ENCODE measurements at places on chromosomes 3 and 15.

- no peak for DNase-seq
Observed at GRCh38 chr3:130529486-130530215, 12.7 kb downstream of the COL6A6 start.

DNA sequence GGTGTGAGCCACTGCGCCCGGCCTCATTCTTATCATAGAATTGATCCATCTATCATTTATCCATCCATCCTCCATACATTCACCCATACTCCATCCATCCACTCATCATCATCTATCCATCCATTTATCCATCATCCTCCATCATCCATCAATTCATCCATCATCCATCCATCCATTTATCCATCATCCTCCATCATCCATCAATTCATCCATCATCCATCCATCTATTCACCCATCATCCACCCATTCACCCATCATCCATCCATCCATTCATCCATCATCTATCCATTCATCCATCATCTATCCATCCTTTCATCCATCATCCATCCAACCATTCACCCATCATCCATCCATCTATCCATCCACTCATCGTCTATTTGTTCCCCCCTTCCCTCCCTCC is 3.7 kb downstream of the TM6SF1 start:
- no peak for DNase-seq

DNA sequence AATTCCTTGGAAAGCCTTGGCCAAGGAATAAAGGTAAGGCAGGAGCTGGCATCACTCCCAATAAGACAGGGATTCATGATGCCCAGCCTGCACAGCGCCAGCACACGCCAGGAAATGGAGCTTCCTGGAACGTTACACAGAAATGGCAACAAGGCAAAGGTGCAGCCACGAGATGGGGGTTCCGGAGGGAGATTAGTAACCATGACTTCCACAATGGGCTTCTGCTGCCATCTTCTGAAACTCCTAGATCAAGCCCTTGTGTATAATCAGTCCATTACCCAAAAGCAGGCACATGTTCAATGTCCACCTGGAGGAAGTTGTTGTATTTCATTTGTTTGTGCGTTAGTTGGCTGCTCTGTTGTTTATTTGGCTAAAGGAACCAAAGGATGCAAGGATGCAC is 131.2 kb upstream of the TRIM42 start:
- no peak for DNase-seq

DNA sequence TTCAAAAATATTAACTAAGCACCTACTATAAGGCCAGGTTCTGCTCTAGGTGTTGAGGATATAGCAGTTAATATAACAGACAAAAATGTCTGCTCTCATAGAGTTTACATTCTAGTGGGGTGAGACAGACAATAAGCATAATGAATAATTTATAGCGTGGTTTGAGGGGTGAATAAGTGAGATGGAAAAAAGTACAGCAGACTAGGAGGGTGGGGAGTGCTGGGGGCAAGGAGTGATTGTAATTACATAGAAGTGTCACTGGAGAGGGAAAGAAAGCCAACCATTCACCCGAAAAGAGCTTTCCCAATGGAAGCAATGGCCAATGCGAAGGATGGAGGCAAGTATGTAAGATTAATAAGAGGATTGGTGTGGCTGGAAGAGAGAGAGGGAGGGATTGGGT is 552.9 kb upstream of the KCNMB2 start:
- DNase-seq, result no peak

DNA sequence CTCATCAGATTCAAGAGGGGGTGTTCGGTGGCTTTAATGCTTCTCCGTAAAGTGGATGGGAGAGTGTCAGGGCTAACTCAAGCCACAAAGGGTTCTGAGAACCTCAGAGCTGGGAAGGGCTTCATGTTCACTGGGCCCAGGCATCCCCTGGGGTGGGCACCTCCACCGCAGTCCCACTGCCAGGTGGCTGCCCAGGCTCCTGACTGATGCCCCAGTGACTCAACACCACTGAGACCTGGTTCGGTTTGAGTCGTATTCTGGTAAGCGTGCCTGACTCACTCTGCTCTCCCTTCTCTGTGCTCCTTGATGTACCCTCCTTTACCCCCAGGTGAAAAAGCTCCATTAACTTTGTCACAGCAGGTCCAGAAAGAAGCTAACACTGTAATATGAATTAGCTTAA is 304.6 kb downstream of the RPLP1 start:
- no peak for DNase-seq

- DNase-seq, result no peak
Observed at GRCh38 chr3:52857864-52858263, 23.0 kb upstream of the MUSTN1 start.

DNA sequence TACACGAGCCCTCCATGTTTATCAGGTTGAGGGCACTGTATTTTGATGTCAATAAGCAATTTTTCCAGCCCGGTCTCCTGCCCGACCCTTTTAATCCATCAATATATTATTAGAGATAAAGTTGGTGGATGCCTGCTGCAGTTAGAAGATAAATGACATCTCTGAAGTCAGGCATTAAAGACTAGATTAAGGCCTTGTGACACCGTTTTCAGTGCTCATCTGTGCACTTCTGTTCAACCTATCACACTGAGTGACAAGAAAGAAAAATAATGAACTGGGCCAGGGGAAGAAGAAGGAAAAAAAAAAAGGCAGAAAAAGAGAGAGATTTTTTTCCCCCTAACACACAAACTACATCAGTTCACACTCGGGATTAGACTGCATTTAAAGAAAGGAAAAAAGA is 371.8 kb downstream of the IL20RB start:
- DNase-seq, result no peak

DNA sequence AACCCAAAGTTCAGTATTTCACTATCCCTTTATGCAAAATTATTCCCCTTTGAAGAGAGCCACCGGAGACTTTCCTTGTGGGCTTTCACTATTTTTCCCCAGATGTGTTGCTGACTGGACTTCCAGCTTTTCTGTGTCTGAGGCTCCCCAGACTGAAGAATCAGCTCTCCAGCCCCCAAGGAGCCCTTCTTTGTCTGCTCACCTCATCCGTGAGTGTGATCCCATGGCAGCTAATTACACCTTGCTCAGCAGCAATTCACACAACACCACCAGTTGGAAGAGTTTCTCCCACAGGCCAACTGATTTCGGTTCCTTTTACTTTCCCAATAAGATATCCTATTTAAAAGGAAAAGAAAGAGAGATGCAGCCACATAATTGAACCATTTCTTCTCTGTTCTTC is 249.5 kb upstream of the TRIM42 start:
- no peak for DNase-seq

DNA sequence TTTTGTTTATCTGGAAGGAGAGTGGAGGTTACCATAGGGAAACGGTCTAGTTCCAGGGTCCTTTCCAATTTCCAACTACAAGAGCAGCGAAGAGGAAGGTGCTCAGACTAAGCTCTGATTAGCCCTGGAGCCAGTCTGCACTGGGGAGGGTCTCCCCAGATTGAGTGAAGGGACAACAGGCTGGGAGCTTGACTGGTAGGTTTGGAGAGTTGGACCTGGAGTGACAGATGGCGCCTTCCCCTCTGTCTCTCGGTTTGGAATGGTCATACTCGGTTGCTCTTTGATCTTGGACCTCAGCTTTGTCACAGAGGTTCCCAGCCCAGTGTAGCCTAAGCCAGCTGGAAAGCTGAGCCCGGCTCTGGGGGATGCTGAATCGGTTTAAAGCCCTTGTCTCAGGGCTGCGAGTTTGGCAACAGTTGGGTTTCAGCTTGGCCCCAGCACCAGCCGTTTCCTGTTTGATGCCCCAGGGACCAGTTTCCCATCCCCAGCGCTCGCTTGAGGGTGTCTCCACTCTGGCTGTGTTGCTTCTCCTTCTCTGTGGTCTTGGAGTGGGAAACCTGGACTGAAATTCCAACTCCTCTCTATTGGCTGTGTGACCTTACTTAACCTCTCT is 53.1 kb upstream of the ULK4 start:
- DNase-seq, result no peak

GRCh38 chr3:29203851-29204250 is 77.0 kb upstream of the RBMS3 start:
- no peak for DNase-seq

GRCh38 chr15:74312445-74313007 is 54.9 kb downstream of the CYP11A1 start:
- no peak for DNase-seq

DNA sequence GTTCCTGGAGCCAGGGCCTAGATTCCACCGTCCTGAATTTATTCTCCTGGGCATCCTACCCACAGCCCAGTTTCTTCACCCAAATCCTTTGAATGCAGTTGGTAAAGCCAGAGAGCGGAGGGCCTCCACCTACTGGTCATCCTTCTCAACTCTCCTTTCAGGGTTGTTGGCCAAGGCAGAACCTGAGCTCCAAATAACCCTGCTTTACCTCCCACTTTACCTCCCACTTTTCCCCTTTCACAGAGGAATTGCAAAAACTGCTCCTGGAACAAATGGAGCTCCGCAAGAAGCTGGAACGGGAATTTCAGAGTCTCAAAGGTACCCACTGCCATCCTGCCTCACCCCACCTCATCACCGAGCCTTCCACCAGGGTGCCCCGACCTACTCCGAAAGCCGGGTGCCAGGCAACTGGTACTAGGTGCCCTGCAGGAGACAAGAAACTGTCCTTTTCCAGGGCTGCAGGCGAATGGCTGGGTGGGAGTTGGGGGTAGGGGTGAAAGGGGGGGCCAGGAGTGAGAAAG is 6.8 kb downstream of the SKOR1 start:
- DNase-seq, result no peak

GRCh38 chr3:17195192-17195611 is 310.4 kb downstream of the PLCL2 start:
- DNase-seq, result no peak

DNA sequence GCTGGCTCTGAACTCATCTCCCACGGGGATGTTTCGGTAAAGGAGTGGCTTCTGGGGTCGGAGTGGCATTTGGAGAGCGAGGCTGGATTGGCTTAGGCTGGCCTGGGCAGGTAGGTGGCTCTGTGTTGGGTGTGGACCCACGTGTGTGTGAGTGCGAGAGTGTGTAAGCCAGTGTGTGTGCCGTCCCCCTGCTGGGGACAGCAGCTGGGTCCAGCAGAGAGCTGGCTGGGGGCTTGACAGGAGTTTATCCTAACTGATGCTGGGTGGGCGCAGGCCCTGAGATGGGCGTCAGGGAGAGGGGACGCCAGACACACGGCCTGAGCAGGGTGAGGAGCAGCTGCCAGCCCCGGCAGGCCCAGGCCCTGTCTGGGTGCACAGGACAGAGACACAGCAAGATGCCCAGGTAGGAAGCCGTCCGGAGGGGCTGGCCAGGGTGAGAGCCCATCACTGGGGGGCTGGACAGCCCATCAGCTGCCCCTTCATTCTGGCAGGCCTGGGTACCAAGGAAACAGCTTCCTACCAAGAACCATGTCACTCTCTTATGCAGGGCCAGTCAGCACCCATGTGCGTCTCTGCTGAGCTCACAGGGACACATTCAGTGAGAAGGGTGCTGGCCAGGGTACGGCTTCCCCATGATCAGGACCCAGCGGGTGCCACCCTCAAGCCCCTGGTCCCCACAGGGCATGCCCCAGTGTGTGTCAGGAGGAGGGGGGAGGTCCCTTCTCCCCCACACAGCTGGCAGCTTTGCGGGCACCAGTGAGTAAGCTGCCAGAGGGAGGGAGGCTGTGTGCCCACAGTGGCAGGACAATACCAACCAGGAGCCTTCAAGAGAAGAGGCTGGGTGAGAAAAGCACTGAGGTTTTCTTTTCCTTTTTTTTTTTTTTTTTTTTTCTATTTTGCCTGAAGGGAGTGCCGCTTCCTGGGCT is 1.1 kb downstream of the PAK6 start:
- no peak for DNase-seq

- DNase-seq, result no peak
Observed at GRCh38 chr3:100635273-100635701, 25.9 kb downstream of the ADGRG7 start.

DNA sequence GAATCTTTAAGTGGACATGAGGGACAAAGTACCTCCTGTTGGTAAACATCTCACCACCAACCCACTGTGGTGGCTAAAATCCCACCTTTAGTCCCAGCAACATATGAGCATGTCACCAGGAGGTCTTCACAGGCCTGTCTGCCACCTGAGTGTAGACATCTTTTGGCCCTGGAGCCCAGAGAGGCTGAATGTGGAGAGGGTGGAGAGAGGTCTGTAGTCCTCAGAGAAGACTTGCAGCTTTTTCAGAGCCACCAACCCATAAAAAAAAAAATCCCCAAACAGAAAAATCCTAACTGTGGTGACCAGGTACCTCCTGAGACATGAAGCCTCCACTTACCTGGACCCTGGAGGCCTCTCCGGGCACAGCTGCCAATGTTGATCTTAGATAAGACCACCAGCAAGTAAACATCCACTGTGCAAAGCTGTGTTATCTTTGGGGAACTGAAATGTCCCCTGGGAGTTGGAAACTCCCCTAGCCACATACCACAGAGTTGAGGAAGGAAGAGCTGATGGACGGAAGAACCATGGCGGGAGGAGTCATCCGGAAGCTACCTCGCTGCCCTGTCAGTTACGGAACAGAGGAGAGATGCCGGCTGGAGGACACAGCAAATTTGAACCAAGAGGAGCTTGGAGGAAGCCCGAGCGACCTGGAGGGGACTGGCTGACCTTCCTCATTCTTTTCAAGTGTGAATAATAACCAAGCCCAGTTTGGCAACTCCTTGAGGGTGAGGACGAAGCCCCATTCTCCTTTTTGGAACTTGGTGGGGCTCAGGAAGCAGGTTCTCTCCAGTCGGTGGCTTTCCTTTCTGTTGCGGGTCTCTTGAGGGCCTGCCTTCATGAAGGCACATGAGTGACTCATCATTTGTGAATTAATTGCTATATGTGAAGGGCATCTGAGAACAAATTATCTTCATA is at the start of gene GHRL:
Gene GHRL (minus strand): TSS at position 443 of the 915 bp plus-strand sequence. CDS start 2,767 bp downstream, outside the sequence.
- no peak for DNase-seq

- no peak for DNase-seq
Observed at GRCh38 chr3:149472030-149472797, 2.3 kb upstream of the TM4SF4 start.

GRCh38 chr3:41033956-41034519 is 165.3 kb upstream of the CTNNB1 start:
- DNase-seq, result no peak

DNA sequence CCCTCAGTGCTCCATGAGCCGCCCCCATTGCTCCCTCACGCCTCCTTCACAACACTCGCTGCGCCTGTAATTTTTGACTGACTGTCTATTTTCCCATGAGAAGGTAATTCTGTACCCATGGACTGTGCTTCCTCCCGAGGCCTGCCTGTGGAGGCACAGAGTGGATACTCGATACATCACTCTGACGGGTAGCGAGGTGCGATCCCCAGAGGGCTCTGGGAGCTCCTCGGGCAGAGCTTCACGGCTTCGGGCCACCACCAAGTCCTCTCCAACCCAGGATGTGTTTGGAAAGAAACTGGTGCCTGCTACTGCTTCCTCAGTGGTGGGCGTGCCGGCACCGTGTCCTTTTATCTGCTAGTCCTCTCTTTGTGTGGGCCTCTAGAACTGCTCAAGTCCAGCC is 108.6 kb upstream of the DLG1 start:
- no peak for DNase-seq

DNA sequence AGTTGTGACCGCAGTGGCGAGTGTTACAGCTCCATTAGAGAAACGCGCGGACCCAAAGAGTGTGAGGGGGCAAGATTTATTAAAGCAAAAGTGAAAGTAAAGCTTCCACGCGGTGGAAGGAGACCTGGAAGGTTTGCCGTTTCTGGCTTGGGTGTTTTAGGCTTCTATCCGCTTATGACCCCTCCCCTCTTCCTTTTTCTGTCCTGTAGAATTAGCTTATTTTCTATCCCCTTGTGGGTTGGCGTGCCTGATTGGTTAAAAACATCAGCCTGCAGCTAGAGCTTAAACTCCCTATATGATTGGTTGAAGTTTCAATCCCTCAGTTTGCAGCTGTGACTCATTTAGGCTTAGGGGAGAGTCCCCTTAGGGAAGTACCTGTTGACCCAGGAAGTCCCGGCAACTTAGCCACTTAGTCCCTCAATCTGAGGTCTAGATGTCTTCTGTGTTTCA is 39.6 kb downstream of the C3orf38 start:
- DNase-seq, result no peak

GRCh38 chr3:184583578-184584451 is 22.2 kb downstream of the EPHB3 start:
- DNase-seq, result no peak
